ENCODE measurements at places on chromosomes 3 and 15.

DNA sequence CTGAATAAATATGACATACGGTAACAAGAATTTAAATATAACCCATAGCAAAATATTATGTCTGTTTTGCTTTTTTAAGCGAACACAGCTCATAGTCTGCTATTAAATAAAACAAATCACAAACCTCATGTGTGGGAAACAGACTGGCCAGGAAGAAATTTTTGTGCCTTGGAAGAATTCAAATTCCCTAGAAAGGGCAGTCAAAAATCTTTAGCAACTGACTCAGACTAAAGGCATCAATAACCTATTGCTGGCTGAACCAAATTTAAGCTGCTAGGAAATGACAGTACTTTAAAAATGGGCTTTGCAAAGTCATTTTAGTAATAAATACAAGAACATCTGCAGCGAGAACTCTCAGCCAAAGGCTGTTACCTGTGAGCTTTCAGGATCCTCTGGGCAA is 151.4 kb downstream of the PLD1 start:
- DNase-seq, result no peak

DNA sequence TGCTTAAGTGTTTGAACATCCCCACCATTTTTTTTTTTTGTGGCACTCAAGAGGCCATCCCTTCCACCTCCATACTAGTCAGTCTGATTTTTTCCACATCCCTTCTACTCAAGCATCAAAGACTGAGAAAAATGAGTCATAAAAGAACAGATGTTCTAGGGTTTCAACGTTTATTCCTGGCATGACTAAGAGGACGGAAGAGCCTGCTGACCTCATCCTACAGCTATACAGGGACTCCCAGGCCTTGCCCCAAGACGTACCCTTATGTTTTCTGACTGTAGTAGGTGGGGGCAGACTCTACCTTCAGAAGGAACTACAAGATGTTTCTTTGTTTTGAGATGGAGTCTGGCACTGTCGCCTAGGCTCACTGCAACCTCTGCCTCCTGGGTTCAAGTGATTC is 3.3 kb upstream of the ITPKA start:
- DNase-seq, result peak; percentile 98

DNA sequence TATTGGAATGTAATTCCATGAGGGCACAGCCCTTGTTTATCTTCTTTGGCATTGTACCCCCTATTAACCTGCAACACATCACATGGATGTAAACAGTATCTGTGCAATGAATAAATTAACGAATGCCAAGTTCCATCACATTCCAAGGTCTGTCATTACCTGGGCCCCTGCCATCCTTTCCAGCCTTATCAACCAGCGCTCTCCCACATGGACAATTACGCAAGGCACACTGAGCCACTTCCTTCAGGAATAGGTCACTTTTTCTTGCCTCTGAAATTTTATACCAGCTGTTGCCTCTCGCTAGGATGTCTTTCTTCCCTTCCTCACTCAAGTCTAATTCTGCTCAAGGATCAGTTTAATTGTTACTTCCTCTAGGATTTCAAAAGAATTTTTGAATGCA is 1051.8 kb upstream of the CFAP20DC start:
- no peak for DNase-seq

GRCh38 chr15:90082140-90082715 is 20.0 kb downstream of the IDH2 start:
- no peak for DNase-seq

DNA sequence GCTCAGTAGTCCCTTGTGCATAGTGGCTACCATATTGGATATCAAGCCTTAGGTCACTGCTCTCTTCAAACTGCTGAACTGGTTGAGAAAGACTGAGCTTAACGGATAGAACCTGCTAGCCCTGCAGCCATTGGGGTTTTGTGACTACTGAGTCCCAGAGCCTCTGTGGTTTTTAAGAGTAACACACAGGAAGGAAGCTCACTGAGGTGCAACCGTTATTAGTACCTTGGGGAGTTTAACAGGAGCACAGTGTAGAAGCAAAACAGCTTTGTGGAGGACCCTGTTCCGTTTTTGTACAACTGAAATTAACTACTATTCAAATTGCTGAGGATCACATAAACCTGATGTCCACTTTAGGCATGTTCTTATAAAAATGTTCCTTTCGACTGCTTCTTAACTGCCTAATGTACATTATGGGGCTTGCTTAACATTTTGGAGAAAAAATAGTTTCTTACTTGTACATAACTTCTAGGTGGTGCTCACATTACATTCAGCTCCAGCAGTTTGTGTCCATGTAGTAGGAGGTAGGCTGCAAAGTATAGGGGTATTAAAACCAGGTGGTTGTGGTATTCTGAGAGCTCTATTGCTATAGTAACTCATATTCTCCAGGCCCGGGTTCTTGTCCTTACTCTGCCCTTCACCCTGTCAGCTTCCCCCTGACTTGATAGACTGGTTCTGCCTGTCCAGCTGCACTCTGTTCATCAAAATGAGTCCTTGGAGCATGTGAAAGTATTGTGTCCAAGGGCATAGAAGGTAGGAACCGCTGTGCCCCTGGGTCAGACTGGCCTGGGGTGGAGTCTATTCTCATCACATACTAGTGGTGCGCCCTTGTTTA is 17.3 kb downstream of the PXK start:
- DNase-seq, result no peak

- no peak for DNase-seq
Measured at GRCh38 chr15:80732167-80732566, 37.1 kb downstream of the ABHD17C start.

DNA sequence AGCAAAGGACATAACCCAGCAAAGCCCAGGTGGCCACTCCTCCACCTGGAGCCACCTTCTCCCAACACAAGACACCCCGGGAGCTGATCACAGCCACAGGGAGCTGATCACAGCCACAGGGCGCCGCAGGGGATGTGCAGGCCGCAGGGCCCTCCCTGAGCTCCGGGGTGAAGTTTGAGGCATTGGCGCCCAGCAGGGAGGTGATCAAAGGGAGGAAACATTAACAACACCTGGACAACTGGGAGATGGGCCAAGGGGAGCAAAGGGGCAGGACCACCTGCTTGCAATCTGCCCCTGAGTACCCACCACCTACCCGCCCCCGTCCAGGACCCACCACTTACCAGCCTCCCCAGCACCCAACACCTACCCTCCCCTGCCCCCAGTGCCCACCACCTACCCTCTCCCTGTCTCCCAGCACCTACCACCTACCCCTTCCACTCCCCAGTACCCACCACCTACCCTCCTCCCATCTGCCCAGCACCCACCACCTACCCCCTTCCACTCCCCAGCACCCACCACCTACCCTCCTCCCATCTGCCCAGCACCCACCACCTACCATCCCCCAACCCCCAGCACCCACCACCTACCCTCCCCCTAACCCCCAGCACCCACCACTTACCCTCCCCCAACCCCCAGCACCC is 2.4 kb downstream of the UROC1 start:
- no peak for DNase-seq

GRCh38 chr15:79451361-79451999 is 19.3 kb downstream of the MINAR1 start:
- no peak for DNase-seq

GRCh38 chr3:45537970-45538640 is 56.4 kb upstream of the LIMD1 start:
- DNase-seq, result peak; percentile 78

DNA sequence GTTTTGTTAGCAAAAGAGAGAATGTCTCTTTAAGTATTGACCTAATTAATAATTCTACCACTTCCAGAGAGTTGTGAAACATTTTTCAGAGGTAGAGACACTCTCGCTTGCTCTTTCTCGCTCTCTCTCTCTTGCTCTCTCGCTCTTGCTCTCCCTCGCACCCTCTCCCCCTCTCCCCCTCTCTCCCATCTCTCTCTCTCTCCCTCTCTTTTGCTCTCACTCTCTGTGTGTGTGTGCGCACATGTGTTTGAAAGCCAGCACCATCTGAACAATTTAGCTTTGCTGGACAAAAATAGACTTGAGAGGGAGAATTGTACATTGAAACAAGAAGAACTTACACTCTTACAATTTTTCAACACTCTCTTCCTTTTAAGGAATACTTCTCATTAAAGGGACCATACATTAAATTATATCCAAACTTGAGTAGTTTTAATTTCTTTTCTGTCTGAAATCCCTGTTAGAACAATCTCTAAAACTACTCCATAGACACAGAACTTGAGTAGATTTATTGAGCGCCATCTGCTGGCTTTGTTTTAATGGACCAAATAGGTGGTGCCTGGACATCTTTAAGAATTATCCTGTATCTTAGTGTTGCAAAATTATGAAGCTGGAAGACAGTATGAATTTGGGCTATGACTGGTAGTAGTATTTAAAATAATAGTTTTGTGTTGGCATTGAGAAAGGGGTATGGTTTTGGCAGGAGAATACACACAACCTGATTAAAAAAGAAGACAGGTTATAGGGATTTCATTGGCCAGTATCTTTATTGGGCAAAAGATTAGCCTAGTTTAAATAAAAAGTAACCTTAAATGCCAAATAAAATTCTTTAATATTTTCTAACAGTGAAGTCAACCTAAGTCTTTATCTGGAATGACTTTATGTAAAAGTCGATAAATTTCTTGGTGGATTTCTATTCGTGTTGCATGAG is 124.6 kb downstream of the AKAP13 start:
- peak; percentile 32 for DNase-seq

- no peak for DNase-seq
Measured at GRCh38 chr15:80991421-80991820, 1.8 kb upstream of the MESD start.

GRCh38 chr3:134796281-134797056 is 1.4 kb downstream of the EPHB1 start:
- DNase-seq, result peak; percentile 53

DNA sequence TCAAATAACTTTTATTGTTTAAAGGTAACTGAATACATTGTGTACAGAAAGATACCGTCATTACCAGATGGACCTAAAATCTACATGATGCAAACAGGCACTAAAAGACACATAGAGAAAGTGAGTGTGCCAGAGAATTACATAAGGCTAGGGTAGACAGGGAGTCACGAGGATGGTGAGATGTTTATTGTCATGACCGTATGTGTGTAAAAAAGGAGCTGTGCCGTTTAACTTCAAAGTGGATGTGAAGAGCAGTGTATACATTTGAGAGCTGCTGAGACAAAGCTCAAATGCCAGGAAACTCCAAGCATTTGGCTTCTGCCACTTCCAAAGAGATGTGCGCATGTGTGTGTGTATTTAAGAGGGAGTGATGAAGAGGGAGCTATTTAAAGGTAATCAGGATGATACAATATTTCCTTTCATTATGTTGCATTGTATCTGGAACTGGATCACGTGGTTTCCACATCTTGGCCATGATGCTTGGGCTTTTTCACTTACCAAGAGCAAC is 51.4 kb upstream of the IGF1R start:
- DNase-seq, result no peak

DNA sequence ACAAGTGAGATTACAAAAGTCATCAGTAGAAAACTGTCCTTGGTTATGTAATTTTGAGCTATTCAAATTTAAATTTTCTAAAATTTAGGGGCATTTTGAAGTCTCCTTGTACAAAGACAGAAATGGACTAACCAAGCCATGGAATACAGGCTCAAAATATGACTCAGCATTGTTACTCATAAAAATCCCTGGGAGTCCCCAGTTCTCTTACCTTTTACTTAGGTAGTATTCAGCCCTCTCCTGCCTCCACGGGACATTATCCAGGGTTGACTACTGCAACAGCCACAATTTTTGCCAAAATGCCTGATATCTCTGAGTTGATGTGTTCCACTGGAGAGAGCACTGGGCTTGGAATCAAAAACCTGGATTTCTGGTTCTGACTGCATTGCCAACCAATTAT is 25.0 kb downstream of the CLDN18 start:
- DNase-seq, result no peak

GRCh38 chr15:73175382-73175781 is 123.1 kb downstream of the NEO1 start:
- no peak for DNase-seq

DNA sequence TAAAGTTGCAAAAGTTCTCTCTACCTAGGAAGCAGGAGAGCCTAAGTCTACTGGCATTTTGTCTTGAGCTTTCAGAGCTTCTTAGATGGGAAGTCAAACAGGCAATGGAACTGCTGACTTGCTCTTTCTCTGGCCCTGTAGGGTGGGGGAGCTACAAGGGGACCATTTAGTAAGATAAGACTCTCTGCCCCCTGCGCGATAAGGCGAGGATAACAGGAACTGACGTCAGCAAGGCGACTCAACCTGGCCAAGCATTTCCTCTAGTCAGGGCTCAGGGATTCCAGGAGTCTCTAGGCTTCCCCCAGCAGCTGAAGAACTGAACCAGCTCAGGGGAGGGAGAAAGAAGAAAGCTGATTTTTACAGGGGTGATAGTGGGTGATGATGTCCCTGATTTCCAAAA is 5.8 kb downstream of the RARB start:
- no peak for DNase-seq

DNA sequence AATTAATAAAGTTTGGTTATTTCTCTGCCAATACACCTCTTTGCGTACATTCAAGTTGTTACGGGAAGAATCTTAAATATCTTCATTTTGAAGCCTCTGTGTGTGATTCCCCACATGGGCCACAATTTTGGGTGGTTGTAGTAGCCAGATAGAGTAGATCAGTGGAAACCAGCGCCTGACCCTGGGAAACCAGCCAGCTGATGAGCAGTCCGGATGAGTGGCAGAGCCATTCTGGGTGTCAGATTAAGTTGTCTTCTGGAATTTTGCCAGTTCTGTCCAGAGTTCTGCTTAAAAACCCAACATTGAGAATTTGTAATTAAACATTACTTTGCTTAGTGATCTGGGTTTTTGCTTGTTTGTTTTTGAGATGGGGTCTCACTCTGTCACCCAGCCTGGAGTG is 49.7 kb downstream of the MRPS25 start:
- DNase-seq, result no peak

DNA sequence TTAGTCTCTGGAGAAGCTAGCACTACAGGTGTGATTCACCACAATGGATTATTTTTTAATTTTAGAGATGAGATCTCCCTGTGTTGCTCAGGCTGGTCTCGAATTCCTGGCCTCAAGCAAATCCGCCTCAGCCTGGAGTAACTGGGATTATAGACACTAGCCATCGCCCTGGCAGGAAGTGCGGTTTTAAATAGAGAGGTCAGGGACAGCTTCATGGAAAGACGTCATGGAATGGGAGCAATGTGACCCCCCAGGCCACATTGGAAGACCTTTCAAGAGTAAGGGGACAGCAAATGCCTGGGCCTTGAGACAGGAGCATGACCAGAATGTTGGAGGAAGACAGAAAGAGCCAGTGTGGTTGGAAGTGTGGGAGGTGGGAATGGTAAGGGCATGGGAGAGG is 2.2 kb upstream of the ISG20 start:
- no peak for DNase-seq

DNA sequence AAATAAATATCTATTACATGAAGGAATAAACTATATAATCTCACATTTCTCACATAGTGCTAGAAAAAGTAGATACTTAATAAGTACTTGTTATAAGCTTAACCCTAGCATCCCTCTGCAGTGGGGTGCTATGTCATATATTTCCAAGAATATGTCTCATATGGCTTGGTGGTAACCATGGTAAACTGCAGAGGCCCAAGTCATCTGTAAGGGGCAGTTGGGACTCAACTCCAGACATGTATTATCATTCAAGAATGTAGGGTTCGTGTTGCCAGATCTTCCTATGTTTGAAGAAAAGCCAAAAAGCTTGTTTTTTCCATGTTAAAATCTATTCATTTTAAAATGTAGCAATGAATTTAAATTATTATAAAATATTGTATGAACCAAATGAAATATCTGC is 46.2 kb downstream of the ZNF385D start:
- no peak for DNase-seq

- DNase-seq, result no peak
Measured at GRCh38 chr15:95937128-95937528, 393.4 kb upstream of the NR2F2 start.

GRCh38 chr3:188827576-188827975 is 344.2 kb upstream of the TPRG1 start:
- DNase-seq, result no peak

- DNase-seq, result peak; percentile 31
Measured at GRCh38 chr3:36991923-36992805, 767 bp downstream of the EPM2AIP1 start.

GRCh38 chr15:38053205-38053604 is 118.8 kb downstream of the TMCO5A start:
- DNase-seq, result no peak
